ENCODE measurements at places on chromosomes 16 and 17.
A peak's percentile ranks its signal among the peaks of the same experiment; 100 is the strongest.

- no peak for DNase-seq
Measured at GRCh38 chr17:64332502-64332901, 58.2 kb downstream of the PECAM1 start.

DNA sequence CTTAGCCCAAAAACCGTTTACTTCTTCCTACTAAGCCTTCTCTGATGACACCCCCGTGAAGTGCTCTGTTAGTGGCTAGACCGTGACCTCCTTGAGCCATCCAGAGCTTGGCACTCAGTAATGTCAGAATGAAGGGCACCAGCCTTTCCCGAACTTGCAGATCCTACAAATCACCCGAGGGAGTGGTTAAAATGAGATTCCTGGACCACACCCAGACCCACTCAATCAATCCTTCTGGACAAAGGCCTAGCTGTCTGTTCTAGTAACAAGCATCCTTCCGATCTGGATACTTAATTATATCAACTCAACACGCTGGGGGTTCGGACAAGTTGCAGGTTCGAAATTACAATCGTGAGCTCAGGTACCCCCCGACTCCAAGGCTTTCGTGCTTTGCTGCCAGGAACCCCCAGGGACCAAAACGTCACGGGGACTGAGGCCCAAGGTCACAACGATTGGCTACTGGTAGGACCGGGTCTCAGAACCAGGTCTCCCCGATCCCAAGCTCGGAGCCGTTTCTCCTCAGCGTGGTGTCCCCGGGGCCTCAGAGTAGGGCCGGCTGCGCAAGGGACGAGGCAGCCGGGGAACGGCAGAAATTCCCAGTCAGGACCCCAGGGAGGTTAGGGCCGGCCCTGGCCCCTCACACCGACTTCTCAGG lies 527 bp downstream of the CIAPIN1 start:
- DNase-seq: peak; percentile 15

GRCh38 chr17:33475594-33475993 lies 182.5 kb upstream of the ASIC2 start:
- DNase-seq: no peak

- no peak for DNase-seq
Measured at GRCh38 chr16:46713634-46714033, 24.2 kb downstream of the ORC6 start.

- DNase-seq: peak; percentile 24
Measured at GRCh38 chr16:81515281-81515680, 70.7 kb downstream of the CMIP start.

- no peak for DNase-seq
Measured at GRCh38 chr17:58513267-58513964, 1.0 kb downstream of the MTMR4 start.

GRCh38 chr16:4477966-4478365 lies 1.8 kb downstream of the HMOX2 start:
- DNase-seq: peak; percentile 40

DNA sequence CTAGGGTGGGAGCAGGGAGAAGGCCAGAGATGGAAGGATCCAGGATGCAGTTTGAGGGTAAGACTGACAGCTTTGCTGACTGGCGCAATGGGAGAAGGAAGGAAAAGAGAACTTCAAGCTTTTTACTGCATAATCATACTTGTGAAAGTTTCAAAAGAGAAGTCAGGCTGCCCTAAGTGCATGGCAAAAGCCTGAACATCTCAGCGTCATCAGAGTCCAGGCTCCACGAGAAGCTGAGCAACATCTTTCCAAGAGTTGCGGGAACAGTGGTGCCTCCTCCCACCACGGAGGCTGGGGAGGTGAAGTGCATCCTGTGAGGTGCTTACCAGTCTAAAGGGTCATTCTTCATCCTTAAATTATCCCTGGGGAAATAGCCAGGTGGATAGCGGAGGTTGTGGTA lies 26.9 kb upstream of the SLC38A8 start:
- no peak for DNase-seq

DNA sequence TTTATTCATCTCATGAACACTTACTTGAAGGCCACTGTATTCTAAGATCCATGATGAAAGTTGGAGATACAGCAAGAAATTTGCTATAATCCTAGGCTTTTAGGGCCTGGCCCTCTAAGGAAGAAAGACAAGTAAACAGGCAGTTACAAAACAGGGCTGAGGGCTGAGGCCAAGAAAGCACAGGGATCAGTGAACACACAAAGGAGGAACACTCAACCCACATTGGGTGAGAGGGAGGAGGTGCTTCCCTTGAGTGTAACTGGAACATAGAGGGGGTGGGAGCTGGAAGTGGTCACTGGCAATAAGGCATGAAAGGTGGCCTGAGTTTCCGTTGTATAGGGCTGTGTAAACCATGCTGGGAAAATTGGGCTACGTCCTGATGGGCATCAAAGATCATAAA lies 112.2 kb downstream of the ZNF18 start:
- DNase-seq: no peak

DNA sequence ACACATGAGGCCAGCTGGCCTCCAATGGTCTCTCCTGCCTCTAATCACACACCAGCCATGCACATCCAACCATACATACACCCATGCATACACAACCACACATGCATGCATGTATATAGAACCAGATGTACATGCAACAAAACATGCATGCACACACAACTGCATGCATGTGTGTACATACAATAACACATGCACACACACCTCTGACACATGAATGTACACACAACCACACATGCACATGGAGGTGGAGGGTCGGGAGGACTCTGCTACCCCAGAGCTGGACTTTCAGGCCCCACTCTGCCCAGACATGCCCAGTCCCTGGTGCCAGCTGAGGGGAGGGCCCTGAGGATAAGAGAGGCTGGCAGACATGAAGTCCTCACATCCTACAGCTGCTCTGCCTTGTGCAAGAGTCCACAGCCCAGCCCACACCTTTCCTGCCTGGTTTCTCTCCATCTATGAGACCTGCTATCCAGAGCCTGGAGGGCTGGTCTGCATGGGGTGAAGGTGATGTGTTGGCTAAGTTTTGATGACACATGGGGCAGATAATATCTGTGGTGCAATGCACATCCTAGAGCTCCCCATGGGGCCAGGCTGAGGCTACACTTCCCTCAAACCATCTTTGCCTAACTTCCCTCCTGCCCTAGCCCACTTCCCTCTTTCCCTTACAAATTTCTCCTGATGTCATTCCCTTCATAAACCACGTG lies 50.9 kb upstream of the SDK2 start:
- no peak for DNase-seq

GRCh38 chr17:62911114-62911513 lies 54.9 kb upstream of the TANC2 start:
- no peak for DNase-seq

GRCh38 chr17:72432143-72432621 lies 311.4 kb downstream of the SOX9 start:
- DNase-seq: no peak

DNA sequence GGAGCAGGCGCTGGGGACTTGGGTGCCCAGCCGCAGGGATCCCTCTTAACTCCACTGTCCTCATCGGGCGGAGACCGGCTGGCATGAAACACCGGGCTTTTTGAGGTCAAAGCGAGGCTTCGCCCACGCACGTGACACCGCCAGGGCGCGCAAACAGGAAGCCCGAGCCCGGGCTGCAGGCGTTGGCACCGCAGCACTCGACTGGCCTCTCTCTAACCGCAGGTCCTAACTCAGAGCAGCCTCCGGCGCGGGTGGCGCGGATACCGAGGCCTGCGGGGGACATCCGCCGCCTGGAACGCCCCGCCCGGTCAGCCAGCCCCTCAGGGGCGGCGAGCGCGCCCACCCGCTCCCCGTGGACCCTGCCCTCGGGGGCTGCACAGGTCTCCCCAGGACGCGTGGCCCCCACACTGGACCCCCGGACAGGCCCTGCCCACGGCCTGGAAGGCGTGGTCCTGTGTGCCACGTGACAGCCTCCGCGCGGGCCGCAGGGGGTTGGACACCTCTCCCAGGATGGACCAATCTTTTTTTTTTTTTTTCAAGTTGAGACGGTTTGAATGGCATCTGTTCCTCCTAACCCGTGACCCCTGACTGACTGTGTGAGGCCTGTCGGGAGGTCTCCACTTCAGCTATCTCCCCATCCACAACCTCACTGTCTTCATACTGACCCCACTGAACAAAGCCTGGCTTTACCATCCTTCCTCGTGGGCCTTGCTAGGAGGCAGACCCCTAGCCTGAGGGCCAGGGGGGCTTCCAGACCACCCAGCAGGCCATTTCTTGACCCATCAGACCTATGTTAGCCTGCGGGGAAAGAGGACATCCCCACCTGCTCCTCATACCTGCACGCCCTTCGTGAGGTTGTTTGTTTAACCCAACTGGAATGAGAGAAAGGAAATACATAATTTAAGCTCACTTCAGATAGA lies 8.4 kb upstream of the SLC47A2 start:
- DNase-seq: no peak

All from NCI-H2029 (cell line).